Activated CD4-positive, alpha-beta T cell treated with anti-CD3 and anti-CD28 coated beads, Interleukin-2, amount 10 ng/mL, durations not matched to agents 24 days and 14 days (primary cell): ENCODE measurements at places on chromosomes 3 and 15.
A peak's percentile ranks its signal among the peaks of the same experiment; 100 is the strongest.

GRCh38 chr3:60333710-60334109 lies 917.5 kb downstream of the FHIT start:
- DNase-seq: no peak

GRCh38 chr3:197942956-197943556 lies 6.9 kb upstream of the RPL35A start:
- DNase-seq: peak; percentile 78

GRCh38 chr3:81170298-81170697 lies 591.1 kb downstream of the GBE1 start:
- DNase-seq: no peak

DNA sequence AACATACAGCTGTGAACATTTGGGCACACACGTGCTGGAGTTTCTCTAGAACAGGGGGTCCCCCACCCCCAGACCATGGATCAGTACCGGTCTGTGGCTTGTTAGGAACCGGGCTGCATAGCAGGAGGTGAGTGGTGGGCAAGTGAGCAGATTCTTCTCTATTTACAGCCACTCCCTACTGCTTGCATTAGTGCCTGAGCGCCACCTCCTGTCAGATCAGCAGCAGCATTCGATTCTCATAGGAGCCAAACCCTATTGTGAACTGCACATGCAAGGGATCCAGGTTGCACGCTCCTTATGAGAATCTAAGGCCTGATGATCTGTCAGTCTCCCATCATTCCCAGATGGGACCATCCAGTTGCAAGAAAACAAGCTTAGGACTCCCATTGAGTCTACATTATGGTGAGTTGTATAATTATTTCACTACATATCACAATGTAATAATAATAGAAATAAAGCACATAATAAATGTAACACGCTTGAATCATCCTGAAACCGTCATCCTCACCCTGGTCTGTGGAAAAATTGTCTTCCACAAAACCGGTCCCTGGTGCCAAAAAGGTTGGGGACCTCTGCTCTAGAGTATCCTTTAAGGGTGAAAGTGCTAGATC lies 25.8 kb downstream of the CHRM5 start:
- no peak for DNase-seq

DNA sequence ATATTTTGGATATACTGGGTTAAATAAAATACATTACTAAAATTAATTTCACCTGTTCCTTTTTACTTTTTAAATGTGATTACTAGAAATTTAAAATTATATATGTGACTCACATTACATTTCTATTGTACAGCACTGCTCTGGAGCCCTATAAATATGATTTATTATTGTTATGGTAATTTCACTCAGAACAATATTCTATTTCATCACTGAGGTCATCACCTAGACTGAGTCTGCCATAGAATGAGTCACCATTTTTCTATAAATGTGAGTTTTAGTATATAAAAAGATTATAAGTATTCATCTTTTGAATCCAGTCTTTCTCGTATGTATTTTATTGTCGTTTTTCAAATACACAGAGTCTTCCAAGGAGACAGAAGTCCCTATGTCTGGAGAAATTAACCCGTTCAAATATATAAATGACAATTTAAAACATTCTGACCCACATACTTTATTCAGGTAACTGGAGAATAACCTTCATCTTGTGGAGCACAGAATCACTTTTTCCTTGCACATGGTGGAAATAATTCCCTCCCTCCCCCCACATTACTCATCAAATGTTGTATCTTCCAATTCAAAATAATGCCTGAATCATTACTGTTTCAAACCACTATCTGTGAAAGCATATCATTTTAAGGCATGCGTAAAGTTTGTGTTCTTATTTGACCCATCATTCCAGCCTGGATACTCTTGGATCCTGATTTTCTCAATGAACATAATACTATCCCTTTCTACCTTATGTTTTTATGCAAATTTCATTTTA lies 30.0 kb downstream of the CHST14 start:
- no peak for DNase-seq

DNA sequence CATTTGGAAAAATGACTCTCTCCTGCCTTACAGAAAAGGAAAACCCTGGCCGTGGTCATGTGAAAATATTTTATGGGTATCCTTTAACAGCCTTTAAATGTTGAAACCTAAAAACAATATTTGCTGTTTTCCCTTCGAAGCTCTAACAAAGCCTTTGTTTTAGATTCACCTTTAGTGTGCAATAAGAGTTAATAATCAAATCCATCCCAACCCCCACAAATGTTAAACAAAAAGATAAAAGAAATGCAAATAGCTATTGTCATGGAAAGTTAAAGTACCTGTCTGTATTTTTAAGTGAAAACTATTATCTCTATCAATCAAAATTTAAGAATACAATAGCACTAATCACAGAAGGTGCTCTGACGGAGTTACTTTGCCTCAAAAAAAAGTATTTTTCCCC lies 279.3 kb downstream of the FOXP1 start:
- DNase-seq: no peak

GRCh38 chr3:60277361-60277800 lies 973.9 kb downstream of the FHIT start:
- DNase-seq: no peak

DNA sequence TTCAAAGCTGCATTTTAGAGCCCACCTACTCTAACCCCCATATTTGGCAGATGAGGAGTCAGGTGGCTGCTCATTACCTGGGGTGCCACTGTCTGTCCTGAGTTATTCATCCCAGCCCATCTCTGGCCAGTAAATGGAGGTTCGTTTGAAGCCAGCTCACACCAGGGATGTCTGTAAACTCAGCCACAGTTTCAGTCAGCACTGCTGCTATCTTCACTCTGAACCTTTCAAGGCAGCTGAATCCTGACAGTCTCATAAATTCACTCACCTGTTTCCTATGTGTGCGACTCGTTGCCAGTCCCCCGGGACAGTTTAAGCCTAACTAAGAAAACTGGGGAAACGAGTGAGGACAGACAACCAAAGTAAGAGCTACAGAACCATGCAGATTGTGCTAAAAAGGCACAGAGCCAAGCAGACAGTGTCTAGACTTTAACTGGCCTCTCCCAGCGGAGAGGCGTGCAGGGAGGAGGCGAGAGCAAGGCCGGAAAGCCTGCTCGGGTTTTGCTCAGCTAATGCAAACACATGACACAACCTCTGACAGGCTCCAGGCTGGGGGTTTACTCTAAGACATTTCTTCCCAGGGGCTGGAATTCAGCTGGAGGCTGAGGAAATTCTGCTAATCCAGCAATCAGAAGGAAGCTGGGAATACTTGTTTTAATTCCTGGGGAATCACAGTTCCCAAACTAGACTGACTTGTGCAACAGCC lies 12.0 kb downstream of the FSTL1 start:
- no peak for DNase-seq
